Fibroblast of lung (primary cell): ENCODE measurements at places on chromosomes 2 and 18. TPM values are rescaled to one million over a fixed set of nuclear protein-coding genes. Genes with fewer than 3 reads are reported as not detected.

ERBB4 gene
- total RNA-seq = under 0.01 and 0.17 TPM in 2 replicates

NFU1 gene
- 50.1 and 57.3 TPM in 2 replicates for total RNA-seq

METAP1D gene
- total RNA-seq = 6.8 and 10.0 TPM in 2 replicates

RAD51AP2 gene
- total RNA-seq = under 0.01 and 0.17 TPM in 2 replicates

DNA sequence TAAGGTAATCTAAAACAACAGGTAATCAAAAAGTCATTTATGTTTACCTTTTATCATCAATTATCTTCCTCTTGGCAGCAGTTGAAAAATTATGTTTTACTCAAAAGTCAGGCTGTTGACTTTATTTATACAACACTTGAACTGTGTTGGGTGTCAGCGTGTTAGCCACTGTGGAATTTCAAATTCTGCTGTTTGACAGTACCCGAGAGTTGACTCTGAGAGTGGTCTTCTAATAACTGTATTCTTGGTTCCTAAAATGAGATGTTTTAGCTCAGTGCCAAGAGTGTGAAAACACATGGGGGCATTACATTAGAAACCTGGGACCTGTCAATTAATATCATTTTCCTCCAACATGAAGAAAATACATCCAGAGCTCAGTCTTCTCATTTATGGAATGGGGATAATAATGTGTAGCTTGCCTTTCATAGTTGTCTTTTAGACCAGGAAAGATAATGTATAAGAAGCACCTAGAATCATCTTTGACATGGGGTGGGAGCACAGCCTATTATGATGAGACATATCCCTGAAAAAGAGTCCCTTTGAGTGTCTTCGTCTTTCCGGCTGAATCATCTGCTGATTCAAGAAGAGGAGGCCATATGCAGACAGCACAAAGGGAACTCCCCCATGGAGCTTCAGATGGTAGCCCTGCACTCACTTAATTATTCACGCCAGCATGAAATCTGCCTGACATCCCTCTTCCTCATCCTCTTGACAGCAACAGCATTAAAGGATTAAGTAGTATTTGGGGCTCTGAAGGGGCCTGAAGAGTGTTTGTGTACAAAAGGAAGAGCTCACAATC lies 89.1 kb downstream of the AFF3 start:
- no peak for DNase-seq

ITGA4 gene
- total RNA-seq = 18.0 and 57.5 TPM in 2 replicates

GRCh38 chr2:205836477-205837221 lies 154.3 kb downstream of the NRP2 start:
- no peak for DNase-seq

EML4 gene
- total RNA-seq = 30.8 and 49.5 TPM in 2 replicates

DNA sequence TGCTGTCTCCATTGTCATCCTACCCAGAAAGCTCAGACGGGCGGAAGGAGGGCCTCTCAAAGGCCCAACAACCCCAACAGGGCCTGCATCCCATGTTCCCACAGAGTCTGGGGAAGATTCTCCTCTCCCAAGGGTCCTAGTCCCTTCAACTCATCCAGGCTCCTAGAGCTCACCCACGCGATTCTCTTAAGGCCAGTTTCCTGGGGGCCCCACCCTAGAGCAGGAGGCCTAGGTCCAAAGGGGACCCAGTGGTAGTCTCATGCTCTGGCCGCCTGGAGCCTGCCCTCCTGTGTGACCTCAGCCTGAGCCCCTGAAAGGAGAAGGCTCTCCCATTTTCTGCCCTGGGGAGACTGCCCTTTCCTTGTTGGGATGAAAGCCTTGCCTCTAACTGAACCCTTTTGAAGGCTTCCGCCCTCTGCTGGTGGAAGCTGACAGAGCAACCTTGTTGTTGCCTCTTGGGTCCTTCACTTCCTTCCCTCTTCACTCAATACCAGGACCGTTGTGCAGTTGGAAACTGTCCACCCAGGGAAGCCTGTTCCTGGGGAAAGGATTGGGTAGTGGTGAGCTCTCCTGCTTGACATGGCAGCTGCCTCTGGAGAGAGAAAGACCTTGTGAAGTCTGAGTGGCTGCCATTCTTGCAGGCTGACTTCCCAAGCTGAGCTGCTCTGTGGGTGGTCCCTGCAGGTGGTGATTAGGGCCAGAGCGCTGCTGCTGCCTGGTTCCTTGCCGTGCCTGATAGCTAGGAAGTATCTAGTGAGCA lies 86.0 kb upstream of the ALPP start:
- DNase-seq = peak; percentile 25

MAP3K19 gene
- not detected in 2 replicates for total RNA-seq

PELI1 gene
- total RNA-seq = 5.9 and 7.4 TPM in 2 replicates

GRCh38 chr18:13443552-13443951 lies 225.0 kb downstream of the LDLRAD4 start:
- no peak for DNase-seq

HRH4 gene
- under 0.01 TPM in 2 replicates for total RNA-seq

AGAP1 gene
- total RNA-seq = 7.7 and 10.6 TPM in 2 replicates

- peak; percentile 41 for DNase-seq
Measured at GRCh38 chr2:109247812-109248211, 118.8 kb downstream of the SH3RF3 start.

- DNase-seq = no peak
Measured at GRCh38 chr2:101610750-101611315, 86.7 kb upstream of the MAP4K4 start.

GRCh38 chr2:233461481-233461891 lies 105.1 kb downstream of the USP40 start:
- DNase-seq = no peak

DNA sequence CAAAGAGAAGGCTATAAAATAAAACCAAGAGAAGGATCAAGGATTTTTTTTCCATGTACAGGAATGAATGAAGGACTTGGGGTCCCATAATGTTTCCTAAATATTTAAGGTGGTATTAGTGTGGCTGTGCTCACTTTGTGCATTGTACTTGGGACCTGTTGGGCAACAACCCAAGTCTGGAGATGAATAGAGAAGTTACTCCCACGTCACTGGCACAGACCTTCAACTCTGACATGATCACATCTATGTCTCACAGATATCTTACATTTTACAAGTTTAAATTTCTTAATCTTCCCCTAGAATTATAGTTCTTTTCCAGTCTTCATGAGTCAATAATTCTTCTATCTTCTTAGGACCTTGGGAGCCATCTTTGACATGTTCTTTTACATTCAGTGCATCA lies 133.4 kb downstream of the PLCL1 start:
- no peak for DNase-seq

GCG gene
- not detected in 2 replicates for total RNA-seq

GRCh38 chr18:7608781-7609201 lies 41.7 kb downstream of the PTPRM start:
- peak; percentile 29 for DNase-seq

BAZ2B gene
- total RNA-seq = 47.0 and 61.8 TPM in 2 replicates

NAT8 gene
- not detected in 2 replicates for total RNA-seq

DNA sequence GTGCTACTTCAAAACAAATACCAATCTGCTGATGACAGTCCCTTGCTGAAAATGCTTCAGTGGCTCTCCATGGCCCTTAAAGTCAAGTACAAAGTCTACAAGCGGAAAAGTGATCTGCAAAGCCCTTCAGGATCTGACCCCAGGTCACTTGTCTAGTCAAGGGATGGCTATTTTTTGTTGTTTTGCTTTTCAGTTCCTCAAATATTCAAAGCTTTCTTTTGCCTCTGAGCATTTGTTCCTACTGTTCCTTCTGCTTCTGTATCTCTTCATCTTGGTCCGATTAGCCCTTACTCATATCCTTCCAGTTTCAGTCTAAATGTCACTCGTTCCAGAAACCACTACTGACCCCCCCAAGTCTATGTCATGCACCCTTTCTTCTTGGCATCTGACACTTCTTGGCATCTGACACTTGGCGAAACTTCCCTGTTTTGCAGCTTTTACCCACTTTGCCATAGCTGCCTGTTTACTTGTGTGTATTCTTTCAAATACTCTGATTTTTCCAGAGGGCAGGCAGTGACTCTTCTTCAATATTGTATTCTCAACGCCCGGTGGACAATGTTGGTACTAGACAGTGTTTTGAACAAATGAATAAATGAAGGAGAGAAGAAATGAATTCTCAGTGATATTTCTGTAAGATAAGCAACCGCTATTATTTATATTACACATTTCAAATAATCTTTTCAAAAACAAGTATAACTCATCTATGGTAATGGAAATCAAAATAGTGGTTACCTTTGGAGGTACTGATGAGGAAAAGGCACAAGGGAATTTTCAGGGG lies 175.9 kb upstream of the FN1 start:
- DNase-seq = no peak

DNA sequence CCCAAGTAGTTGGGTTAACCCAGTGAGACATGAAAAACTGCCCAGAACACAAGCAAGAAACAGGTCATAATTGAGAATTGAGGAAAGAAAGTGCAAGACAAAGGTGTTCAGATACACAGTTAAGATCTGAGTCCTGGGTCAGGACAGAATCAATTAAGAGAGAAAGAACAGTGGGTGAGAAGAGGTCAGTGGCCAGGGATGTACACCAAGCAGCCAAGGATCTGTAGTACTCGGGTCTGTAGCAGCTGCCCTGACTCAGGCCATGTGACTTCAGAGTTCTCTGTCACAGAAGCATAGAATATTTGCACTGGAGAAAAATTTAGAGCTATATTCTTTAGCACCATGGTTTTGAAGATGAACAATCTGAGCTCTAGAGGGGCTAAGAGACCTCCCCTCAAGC lies 141.6 kb downstream of the SLC8A1 start:
- DNase-seq = no peak

AKAIN1 gene
- total RNA-seq = not detected in 2 replicates

DNA sequence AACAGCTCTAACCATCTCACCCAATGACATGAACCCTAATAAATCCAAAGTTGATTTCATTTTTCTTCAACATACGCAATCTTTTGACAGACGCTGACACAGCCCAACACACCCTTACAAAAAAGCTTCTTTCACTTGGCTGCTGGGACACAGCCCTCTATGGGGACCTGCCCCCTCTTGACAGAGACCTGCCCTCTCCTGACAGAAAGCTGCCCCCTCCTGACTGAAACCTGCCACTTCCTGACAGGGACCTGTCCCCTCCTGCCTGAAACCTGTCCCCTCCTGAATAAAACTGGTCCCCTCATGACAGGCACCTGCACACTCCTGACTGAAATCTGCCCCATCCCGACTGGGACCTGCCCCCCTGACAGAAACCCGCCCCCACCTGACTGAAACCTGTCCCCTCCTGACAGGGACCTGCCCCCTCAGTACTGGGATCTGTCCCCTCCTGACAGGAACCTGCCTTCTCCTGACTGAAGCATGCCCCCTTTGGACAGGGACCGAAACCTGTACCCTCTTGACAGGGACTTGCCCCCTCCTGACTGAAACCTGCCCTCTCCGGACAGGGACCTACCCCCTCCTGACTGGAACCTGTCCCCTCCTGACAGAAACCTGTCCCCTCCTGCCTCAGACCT lies 87.9 kb downstream of the PXDN start:
- DNase-seq = no peak

- no peak for DNase-seq
Measured at GRCh38 chr2:23127465-23127864, 257.5 kb upstream of the KLHL29 start.

DNA sequence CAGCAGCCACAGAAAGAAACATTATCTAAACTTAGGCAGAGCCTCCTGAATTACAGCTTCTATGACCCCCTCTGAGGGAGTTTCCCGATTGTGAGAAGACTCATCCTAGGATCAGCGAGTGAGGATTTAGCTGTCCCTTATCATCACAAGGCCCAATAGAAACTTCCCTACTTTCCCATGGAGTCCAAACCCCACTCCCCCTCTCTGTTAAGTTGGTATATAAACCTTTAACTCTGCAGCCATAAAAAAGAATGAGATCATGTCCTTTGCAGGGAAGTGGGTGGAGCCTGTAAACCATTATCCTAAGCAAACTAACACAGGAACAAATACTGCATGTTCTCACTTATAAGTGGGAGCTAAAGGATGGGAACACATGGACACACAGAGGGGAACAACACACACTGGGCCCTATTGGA lies 78.8 kb downstream of the MYL12B start:
- no peak for DNase-seq

GRCh38 chr18:77557046-77557587 lies 307.5 kb downstream of the GALR1 start:
- no peak for DNase-seq

- DNase-seq = no peak
Measured at GRCh38 chr2:1940679-1941078, 196.4 kb upstream of the PXDN start.

DNA sequence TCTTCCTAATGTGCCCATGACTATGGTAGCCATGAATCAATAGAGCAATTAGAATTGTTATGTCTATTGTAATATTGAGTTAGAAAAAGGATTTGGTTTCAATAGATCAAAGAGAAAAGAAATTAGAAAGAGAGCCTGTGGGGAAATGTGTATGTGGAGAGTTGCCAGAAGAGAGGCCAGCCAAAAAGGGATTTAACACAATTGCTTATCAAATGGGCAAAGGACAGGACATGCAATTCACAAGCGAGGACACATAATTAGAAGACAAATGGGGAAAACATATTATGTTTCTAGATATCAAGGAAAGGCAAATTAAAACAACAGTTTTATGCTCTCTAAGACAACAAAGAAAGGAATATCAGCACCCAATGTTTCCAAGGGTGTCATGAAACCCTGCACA lies 403.2 kb upstream of the KLHL29 start:
- no peak for DNase-seq

DNA sequence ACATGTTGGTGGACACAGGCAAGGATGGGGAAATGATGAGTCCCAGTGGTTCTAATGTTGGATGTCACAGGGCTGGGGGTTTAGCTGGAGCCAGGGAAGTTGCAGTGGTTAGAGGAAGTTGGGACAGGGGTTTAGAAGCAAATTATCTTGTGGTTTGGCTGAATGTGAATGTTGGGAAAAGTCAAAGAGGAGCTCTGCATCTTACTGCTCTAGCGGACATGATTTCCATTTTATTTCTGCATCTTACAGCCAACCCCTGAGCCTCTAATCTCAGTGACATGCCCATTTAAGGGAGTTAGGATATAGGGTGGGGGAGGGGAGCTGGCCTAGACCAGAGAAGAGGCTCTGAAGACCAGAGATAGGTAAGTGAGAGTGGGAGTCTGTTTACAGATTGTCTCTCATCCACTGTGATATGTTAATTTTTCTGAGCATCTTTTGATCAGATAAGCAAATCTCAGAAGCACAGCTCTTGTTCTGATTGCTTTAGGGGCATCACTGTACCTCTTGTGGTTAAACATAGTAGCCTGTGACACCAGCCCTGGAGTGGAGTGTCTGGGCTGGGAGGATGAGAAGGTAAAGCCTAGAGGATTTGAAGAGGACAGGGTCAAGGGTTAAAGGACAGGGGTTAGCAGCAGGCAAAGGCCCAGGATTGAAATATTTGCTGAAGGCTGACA lies 43.6 kb downstream of the SETBP1 start:
- no peak for DNase-seq

ZNF514 gene
- total RNA-seq = 14.2 and 15.4 TPM in 2 replicates
